ENCODE measurements at places on chromosomes 2 and 18. TPM values are rescaled to one million over a fixed set of nuclear protein-coding genes. Genes with fewer than 3 reads are reported as not detected.

Gene IL1F10
- total RNA-seq: not detected

Gene MPV17
- 83.3 TPM for total RNA-seq

Gene FOXD4L1
- 0.18 TPM for total RNA-seq

Gene PLGLB2
- total RNA-seq: 1.8 TPM

Gene TBC1D8
- total RNA-seq: 0.58 TPM

Gene ZNF396
- total RNA-seq: 0.95 TPM

Gene SOX11
- not detected for total RNA-seq

Gene GNAL
- total RNA-seq: 0.33 TPM

Gene SLC16A14
- total RNA-seq: 0.55 TPM

Gene ACVR2A
- 14.0 TPM for total RNA-seq

Gene GKN2
- not detected for total RNA-seq

Gene INHBB
- not detected for total RNA-seq

Gene C2orf72
- 0.35 TPM for total RNA-seq

Gene GULP1
- total RNA-seq: not detected

Gene CDH19
- not detected for total RNA-seq

Gene RAD51AP2
- not detected for total RNA-seq

Gene OTOS
- total RNA-seq: not detected

Gene ACTR1B
- total RNA-seq: 98.8 TPM

Gene C2orf66
- 0.33 TPM for total RNA-seq

Gene STPG4
- total RNA-seq: 0.13 TPM

Gene NT5DC4
- total RNA-seq: not detected

Gene MAP2
- total RNA-seq: not detected

Gene ASIC4
- not detected for total RNA-seq

Gene OSR1
- not detected for total RNA-seq

Gene ITGB6
- total RNA-seq: not detected

Gene FAM110C
- total RNA-seq: 4.8 TPM

Gene FBLN7
- 8.4 TPM for total RNA-seq

Gene SAG
- not detected for total RNA-seq

Gene CTAGE1
- not detected for total RNA-seq

Gene CYP26B1
- total RNA-seq: not detected

Gene ICOS
- total RNA-seq: 63.0 TPM

Gene RGPD4
- total RNA-seq: 0.10 TPM

Gene DYNAP
- total RNA-seq: not detected

Gene ANKRD30B
- not detected for total RNA-seq

Gene AMER3
- not detected for total RNA-seq

Gene TMEM37
- not detected for total RNA-seq

Gene SULT1C3
- total RNA-seq: not detected

Gene CFAP210
- not detected for total RNA-seq

Gene GREB1L
- not detected for total RNA-seq

Gene RPIA
- total RNA-seq: 30.1 TPM

Gene FAM237A
- total RNA-seq: not detected

Gene SP140
- total RNA-seq: 132 TPM

Gene C18orf63
- not detected for total RNA-seq

Gene RNU2-63P
- 16.1 TPM for total RNA-seq

Gene ASPRV1
- total RNA-seq: 0.98 TPM

Gene RAX
- total RNA-seq: not detected

Gene L3MBTL4
- total RNA-seq: 0.20 TPM

Gene MLPH
- not detected for total RNA-seq

Gene EGR4
- total RNA-seq: not detected

Gene MAL
- 202 TPM for total RNA-seq

Gene EFHD1
- total RNA-seq: 2.7 TPM

Gene CXCR4
- 212 TPM for total RNA-seq

Gene SLC11A1
- total RNA-seq: 0.25 TPM

Gene CYP27C1
- total RNA-seq: not detected

Gene ERBB4
- total RNA-seq: not detected

Gene EVA1A
- not detected for total RNA-seq

Gene SERPINB4
- not detected for total RNA-seq
